ENCODE measurements at places on chromosomes 5 and 9.
A peak's percentile ranks its signal among the peaks of the same experiment; 100 is the strongest.

- no peak for DNase-seq
These were observed 10.5 kb upstream of the CCDC125 start for GRCh38 chr5:69343083-69343482.

DNA sequence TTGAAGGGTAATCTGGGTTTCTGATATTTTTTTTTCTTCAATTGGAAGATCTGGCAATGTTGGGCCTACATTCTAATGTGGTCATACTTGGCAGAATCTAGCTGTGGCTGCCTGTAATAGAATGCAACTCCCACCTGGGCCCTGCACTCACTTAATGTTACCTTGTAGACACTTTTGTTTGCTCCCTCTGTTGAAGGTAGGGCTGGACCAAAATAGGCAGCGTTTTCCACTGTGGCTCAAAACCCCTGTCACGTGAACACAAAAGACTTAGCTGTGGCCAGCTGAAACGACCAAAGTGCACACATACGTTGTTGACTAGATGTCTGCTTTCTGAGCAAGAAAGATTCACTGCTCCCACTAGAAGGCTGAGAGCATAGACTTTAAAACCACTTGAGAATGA, 117.6 kb upstream of the HMHB1 start:
- no peak for DNase-seq

DNA sequence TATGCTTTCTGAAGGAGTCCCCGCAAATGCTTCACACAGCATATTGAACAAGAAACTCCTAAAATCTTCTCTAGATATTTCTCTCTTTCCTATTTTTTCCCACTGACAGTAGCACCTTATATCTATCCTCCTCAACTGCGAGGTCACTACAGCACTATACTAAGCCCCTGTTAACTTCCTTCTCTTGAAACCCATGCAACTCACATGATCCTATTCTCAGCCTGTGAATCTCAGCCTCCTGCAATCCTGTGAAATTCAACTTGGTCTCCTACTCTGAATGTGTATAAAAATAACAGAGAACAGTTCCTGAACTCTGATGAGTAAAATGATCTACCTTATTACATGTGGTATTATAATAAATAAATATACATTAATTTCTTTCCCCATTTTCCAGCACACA, 6.1 kb upstream of the PLGRKT start:
- no peak for DNase-seq

DNA sequence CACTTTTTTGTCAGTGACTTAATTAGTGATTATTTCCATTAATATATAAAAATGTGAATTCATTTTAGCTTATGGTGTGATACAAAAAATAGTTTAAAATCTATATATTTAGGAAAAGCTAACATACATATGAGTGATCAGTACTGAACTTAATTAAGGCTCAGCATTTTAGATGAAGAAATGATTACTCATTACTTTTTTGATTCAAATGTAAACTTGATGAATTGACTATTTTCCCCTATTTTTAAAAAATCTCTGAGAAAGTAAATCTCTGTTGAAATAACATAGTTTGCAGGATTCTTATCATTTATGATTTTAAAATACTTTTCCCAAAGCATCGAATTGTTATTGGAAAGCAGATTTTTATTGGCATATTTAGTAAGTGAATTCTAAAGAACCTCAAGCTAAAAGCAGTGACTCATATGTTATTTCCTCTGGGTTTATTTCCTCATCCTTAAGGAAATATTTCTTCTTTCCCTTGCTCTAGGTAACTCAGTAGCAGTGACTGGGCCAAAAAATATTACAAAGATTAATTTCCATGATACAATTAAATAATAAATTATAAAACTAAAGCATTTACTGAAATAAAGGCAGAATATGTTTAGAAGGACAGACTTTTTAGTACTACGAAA, 290.6 kb downstream of the FER start:
- peak; percentile 23 for DNase-seq

DNA sequence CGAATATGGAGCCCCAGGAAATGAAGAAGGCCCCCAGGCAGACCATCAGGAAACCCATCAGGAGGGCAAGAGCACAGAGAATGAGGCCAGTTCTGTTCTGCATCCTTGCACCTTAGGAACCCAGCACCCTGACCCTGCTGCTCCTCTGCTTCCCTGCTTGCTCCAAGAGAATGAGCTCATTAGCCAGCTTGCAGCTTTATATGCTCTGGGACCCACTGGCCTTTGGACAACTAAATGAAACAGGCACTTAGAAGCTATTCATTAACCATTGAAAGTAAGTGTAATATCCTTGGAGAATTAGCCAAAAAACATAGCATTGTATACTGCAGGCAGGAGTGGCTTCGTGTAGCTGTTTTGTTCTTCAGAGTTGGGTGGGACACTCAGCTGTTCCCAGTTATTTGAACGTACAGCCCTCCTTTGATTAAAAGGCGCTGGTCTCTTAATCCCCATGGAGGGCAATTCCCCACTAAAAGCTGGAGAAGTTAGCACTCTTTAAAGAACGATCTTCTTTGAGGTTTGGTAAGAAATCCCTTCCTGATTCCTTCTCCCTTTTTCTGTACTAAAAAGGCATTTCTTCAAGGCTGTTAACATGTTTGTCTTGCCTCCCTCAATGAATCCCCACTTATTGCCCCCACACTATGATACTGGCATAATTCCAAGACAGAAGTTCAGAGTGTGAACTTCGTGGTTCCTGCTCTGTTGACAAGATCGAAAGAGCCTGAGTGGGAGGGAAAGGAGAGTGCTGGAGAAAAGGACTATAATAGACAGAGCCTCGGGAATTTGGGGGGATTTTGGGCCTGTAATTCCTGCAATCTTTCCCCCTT, at the start of gene TMEM252:
TSS of gene TMEM252 (minus strand) at position 172 of the 824 bp plus-strand sequence. CDS start at position 103, 69 bp downstream.
- DNase-seq, result no peak

- peak; percentile 68 for DNase-seq
These were observed 9.7 kb downstream of the ICE1 start for GRCh38 chr5:5432020-5432707.

DNA sequence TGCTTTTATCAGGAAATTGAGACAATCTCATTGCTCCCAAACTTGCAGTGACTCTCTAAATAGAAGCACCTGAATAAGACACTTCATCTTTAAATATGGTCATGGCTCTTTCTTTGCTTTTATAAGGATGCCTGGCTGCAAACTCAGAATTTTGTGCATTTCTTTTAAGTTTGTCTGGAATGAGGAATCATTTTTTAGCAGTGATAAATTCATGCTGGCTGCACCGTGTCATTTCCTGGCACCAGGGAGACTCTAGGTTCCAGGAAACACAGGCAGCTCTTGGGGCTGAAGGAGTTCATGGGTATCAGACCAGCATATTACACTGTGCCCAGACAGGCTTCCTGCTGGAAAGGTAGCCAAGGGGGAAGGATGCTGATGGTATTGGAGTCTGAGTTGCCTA, 109.9 kb downstream of the NUDT12 start:
- DNase-seq, result peak; percentile 87

GRCh38 chr5:63685454-63685853, 276.8 kb downstream of the HTR1A start:
- DNase-seq, result no peak

GRCh38 chr5:59174248-59174844, 591.5 kb downstream of the RAB3C start:
- DNase-seq, result peak; percentile 80

DNA sequence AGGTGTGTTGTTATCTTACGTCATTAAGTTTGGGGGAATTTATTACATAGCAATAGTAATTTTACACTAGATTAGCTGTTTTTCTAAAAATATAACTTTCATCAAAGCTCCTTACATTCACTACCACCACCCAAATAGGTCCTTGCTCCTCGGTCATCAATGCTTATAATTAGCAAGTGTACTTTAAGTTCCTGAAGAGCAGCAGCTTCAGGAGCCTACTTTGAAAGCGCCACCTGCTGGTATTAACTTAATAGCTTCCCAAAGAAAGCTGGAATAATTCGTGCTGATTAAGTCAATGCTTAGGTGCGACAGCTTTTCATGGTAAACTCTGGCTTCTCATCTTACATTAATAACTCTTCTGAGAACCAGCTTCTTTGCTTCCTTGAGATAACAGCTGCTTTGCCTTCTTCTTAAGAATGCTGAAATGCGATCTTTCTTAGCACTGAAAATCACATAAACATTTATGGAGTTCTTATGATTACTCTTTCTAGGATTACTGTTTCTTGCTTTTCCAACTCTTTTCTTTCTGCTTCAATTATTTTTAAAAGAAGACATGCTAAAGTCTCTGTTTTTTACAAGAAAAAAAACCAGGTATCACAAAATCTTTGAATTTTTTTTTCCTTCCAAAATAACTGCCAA, 10.0 kb upstream of the C5 start:
- peak; percentile 56 for DNase-seq

- peak; percentile 38 for DNase-seq
These were observed 126.4 kb downstream of the DOCK2 start for GRCh38 chr5:169763376-169764017.

DNA sequence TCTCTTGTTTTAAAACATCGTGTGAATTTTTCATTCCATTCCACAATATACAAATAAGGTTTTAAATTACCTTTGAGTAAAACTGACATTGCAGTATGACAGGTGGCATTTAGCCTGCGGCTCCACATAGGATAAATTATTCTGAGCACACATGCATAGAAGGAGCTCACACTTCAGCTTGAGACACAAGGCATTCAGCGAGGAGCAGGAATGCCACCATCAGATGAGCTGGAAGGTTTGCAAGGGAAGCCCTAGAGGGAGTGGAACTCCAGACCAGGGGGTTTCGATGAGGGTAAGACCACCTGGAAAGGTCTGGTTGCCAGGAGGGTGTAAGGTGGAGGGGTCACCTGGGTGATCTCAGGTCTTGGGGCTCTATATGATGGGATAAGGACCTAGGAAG, 259.0 kb upstream of the ADRA1B start:
- no peak for DNase-seq

DNA sequence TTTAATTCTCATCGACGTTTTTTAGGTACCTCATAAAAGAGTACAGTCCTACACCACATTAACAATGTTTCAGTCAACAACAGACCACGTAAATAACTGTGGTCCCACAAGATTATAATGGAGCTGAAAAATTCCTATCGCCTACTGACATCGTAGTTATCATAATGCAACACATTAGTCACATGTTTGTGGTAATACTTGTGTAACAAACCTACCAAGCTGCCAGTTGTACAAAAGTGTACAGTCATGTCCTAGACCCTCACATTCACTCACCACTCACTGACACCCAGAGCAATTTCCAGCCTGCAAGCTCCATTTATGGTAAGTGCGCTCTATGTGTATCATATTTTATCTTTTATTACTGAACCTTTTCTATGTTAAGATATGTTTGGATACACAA, 16.8 kb downstream of the GNAQ start:
- DNase-seq, result peak; percentile 76

DNA sequence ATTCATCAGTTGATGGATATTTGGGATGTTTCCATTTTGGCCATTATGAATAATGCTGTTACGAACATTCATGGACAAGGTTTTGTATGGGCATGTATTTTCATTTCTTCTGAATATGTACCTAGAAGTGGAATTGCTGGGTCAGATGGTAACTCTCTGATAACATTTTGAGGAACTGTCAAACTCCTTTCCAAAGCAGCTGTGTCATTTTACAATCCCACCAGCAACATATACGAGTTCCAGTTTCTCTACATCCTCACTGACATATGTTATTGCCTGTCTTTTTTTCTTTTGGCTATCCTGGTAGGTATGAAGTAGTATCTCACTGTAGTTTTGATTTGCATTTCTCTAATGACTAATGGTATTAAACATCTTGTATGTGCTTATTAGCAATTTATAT, 86.7 kb downstream of the PRKACG start:
- DNase-seq, result no peak

DNA sequence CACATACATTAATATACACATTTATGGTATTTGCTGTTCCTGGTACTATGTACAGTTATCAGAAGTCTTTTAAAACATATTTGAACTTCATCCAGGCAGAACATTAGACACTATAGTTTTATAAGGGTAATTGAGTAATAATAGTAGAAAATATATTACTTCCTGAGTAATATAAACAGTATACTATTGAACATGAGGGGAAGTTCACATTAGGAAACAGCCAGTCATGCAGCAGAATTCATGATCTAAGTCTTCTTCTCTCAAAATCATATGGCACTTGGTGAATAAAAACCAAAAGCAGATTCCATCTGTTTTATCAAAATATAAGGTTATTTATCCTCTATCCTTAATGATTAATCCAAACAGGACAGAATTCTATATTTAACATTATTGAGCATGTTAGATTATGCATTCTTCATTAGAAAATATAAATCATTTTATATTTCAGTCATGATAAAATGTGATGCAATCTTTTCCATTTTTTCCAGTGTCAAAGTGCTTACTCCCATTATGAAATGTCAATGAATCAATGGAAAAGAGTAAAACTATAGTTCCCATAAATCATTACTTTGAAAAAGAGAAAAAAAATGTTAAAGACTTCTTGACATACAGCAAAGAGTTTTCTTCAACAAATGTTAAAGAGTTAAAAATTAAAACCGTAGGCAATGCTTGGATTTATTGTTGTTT, 584.3 kb upstream of the TUSC1 start:
- DNase-seq, result peak; percentile 54

DNA sequence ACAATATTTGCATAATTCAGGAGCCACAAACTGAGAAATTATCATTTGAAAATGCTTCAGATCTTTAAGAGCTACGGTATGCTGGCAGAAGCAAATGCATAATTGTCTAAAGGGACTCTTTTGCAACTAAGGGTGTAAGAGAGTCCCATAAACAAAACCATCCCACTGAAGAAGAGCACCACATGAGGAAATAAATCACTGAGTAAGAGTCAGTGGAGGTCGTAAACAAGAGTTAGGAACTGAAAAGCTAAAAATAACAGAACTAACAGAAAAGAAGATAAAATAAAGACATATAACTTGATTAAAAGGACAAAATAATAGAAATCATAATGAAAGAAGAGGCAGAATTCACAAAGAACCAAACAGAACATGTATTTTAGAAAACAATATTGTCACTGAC, 3.5 kb upstream of the SMC2 start:
- no peak for DNase-seq

- no peak for DNase-seq
These were observed 65.2 kb downstream of the MSX2 start for GRCh38 chr5:174789596-174789995.

- no peak for DNase-seq
These were observed 7.4 kb upstream of the CCDC187 start for GRCh38 chr9:136311051-136312008.

GRCh38 chr5:168578538-168579487, at the start of gene PANK3:
Gene PANK3 (minus strand): TSS chr5:168579368. CDS start chr5:168579283, 85 bp downstream.
- no peak for DNase-seq

GRCh38 chr9:132383462-132383883, 23.2 kb downstream of the TTF1 start:
- no peak for DNase-seq

DNA sequence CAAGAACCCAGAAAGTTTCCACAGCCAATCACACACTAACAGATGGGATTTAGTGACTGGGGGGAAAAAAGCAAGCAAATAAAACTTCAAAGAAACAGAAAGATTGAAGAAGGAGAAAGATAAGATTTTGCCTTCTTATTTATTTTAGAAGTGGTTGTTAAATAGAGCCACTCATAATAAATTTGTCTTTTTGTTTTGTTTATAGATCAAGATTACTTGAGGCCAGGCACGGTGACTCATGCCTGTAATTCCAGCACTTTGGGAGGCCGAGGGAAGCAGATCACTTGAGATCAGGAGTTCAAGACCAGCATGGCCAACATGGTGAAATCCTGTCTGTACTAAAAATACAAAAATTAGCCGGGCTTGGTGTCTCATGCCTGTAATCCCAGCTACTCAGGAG, 94.9 kb upstream of the RANBP3L start:
- DNase-seq, result peak; percentile 28

GRCh38 chr5:179240561-179240960, 104.7 kb downstream of the ADAMTS2 start:
- DNase-seq, result no peak
